ENCODE measurements at places on chromosomes 11 and 22.

DNA sequence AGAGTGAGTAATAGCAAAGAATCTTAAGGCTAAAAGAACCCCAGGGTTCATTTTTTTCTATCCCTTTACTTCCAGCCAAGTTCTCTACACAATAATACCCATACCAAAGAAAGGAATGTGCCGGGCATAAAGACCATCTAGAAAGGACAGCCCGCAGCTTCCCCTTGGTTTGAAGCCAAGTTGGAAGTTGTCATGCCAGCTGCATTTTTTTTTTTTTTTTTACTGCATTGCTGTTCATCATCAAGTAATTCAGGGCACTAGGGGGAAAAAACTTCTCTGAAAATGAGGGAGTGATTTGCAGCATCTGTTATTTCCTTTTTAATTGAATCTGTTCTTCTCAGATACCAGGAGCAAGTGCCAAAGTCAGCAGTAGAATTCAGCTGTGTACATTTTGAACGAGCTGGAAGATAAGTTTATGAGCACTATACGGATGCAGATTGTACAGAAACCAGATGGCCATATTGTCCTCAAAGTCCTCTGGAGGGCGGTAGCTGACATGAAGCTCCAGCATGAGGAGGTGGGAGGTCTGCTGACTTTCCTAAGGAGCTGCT lies 56.4 kb downstream of the UBASH3B start:
- no peak for DNase-seq

GRCh38 chr11:8164746-8165145 lies 4.1 kb downstream of the RIC3 start:
- no peak for DNase-seq

- no peak for DNase-seq
These were observed 231.9 kb upstream of the ISX start for GRCh38 chr22:34834059-34834458.

- DNase-seq: no peak
These were observed 15.7 kb downstream of the MRGPRF start for GRCh38 chr11:68997124-68997994.

- no peak for DNase-seq
These were observed 108.3 kb upstream of the RRM1 start for GRCh38 chr11:3986301-3986700.

DNA sequence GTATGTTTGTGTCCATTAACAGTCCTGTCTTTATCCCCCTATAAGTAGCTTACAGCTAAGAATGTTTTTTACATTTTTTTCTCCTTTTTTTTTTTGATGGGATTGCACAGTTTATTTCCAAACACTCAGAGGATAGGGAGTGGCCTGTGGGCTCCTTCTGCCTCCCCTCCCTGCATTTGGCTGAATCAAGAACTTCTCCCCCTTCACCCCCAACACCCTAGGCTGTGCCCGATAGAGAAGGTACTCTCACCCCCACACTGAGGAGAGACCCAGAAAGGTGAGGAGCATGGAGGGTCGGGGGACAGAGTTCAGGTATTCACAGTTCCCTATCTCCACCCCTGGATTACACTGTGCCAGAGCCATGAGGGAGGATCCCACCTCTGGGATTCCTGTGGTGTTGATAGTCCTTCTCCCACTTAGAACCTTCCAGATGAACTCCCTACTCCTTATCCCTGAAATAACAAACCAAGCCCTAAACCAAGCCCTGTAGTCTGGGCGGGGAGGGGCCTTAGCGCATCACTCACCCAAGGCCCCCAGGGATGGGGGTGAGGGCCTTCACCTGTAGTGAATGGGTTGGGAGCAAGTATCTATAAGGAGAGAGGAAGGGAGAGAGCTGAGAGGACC lies 97.1 kb downstream of the ADAMTS15 start:
- DNase-seq: no peak

Data from iPS DF 6.9 (cell line).